ENCODE measurements at places on chromosomes 5 and 9. TPM values are rescaled to one million over a fixed set of nuclear protein-coding genes. Genes with fewer than 3 reads are reported as not detected.

USP20 gene
- total RNA-seq: 25.2 TPM

PRLR gene
- total RNA-seq: 0.51 TPM

SAXO1 gene
- 0.15 TPM for total RNA-seq

TAF11L10 gene
- not detected for total RNA-seq

HRCT1 gene
- total RNA-seq: not detected

HTR1A gene
- total RNA-seq: not detected

MCTP1 gene
- 2.9 TPM for total RNA-seq

NOXA1 gene
- total RNA-seq: 0.65 TPM

GRCh38 chr9:112097712-112098688 is 77.1 kb downstream of the SUSD1 start:
- peak overlapping the region; percentile 4 for H3K4me3 ChIP-seq
- no peak overlapping the region for H3K27ac ChIP-seq
- peaks cover 11% of the 10 kb centered on the region for H3K4me1 ChIP-seq
- H3K27me3 ChIP-seq: no peaks in the 10 kb centered on the region
- H3K36me3 ChIP-seq: no peaks in the 10 kb centered on the region
- DNase-seq: peak; percentile 91

- H3K27ac ChIP-seq: no peak overlapping the region
- H3K4me3 ChIP-seq: no peak overlapping the region
- no peaks in the 10 kb centered on the region for H3K4me1 ChIP-seq
- DNase-seq: no peak
Measured at GRCh38 chr5:80895523-80895922, 64.6 kb upstream of the RASGRF2 start.

DNA sequence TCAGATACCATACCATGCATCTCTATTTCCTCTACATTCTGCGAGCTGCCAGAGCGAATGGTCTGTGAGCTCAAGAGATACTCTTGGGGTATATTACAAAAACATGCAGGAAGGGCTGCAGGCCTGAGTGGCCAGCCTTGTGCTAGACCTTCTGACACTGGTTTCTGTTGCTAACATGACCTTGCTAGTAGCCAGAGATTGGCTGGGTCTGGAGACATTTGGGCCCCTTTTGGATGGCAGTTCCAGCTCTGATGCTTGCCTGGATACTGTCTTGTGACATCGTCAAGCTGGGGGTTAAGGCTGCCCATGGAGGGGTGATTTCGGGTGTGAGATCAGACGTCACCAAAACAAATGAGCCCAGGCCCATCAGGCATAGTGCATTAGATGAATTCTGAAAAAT is 56.1 kb upstream of the FSTL4 start:
- no peaks in the 10 kb centered on the region for H3K36me3 ChIP-seq
- no peak overlapping the region for H3K27ac ChIP-seq
- no peak overlapping the region for H3K4me3 ChIP-seq
- H3K27me3 ChIP-seq: no peaks in the 10 kb centered on the region

DNA sequence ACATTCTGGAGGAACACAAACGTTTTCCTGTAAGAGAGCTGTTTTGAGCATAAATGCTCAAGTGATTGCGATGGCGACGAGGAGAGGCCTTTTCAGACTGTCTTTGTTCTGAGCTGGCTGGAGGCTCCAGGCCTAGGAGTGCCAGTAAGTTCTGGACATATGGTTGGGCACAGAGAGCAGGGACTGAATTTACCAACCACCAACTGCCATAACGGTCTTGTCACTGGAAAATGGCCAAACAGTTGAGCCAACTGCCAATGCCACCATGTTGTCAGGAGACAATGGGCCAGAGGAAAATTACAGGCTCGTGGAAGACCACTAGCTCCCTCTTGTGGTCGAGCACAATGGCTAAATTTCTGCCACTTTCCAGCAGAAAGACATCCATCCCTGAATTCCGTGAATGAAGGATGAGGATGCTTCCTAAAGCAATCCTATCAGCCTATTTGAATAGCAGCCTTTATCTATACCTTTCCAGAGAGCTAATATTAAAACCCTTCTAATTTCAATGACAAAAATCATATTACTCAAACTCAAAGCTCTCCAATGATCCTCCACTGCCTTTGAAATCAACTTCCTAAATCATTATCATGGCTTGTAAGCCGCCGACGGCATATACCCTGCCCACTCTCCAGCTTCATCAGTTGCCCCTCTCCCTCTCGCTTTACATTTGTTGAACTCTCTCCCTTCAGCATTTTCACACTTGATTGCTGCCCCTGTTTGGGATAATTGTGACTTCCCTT is 66.9 kb upstream of the GLIS3 start:
- H3K36me3 ChIP-seq: no peaks in the 10 kb centered on the region
- no peak overlapping the region for H3K27ac ChIP-seq
- no peaks in the 10 kb centered on the region for H3K27me3 ChIP-seq
- no peak overlapping the region for H3K4me3 ChIP-seq

- DNase-seq: peak; percentile 56
- H3K27ac ChIP-seq: no peak overlapping the region
- no peak overlapping the region for H3K4me3 ChIP-seq
- H3K36me3 ChIP-seq: no peaks in the 10 kb centered on the region
- H3K27me3 ChIP-seq: no peaks in the 10 kb centered on the region
Measured at GRCh38 chr5:172370648-172371545, 83.4 kb downstream of the SH3PXD2B start.

GRCh38 chr9:107067739-107068416 is 204.9 kb downstream of the ZNF462 start:
- peaks cover 10% of the 10 kb centered on the region for H3K4me1 ChIP-seq
- no peak overlapping the region for H3K4me3 ChIP-seq
- no peaks in the 10 kb centered on the region for H3K36me3 ChIP-seq
- no peak for DNase-seq
- H3K27me3 ChIP-seq: no peaks in the 10 kb centered on the region

GRCh38 chr5:66629446-66629845 is 33.3 kb downstream of the MAST4 start:
- H3K4me1 ChIP-seq: peaks cover 12% of the 10 kb centered on the region
- no peak overlapping the region for H3K27ac ChIP-seq
- H3K27me3 ChIP-seq: no peaks in the 10 kb centered on the region

DNA sequence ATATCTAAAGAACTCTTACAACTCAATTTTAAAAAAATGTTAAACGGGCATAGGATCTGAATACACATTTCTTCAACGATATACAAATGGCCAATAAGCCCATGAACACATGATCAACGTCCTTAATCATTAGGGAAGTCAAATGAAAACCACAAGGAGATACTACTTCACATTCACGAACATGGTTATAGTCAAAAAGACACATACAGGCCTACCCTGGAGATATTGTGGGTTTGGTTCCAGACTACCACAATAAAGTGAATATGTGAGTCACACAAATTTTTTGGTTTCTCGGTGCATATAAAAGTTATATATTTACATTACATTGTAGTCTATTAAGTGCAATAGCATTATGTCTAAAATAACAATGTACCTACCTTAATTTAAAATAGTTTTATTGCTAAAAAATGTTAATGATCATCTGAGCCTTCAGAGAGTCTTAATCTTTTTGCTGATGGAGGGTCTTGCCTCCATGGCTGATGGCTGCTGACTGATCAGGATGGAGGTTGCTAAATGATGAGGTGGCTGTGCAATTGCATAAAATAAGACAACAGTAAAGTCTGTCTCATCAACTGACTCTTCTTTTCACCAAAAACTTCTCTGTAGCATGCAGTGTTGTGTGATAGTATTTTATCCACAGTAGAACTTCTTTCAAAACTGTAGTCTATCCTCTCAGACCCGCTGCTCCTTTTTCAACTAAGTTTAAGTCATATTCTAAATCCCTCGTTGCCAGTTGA is 15.1 kb downstream of the AK3 start:
- no peaks in the 10 kb centered on the region for H3K27me3 ChIP-seq
- no peak overlapping the region for H3K4me3 ChIP-seq
- no peak overlapping the region for H3K27ac ChIP-seq
- H3K36me3 ChIP-seq: no peaks in the 10 kb centered on the region
- DNase-seq: no peak

DNA sequence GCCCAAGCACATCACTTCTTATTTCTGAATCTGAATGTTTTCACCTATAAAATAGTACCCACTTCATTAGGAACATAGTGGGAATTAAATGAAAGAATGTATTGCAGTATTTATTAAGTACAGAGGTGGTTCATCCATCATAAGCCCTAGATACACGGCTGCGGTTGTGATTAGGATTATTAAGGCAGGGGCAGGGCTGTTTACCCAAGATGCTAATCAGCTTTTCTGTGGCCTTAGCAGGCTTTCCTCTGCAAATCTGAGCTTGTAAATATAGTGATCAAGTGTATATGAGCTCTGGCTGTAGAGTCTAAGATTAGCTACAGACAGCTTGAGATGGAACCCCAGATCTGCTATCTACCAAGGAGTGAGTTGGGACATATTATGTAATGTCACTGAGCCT is 124.1 kb upstream of the ADRA1B start:
- H3K27ac ChIP-seq: no peak overlapping the region
- no peak for DNase-seq
- peaks cover 7% of the 10 kb centered on the region for H3K4me1 ChIP-seq
- H3K4me3 ChIP-seq: no peak overlapping the region
- H3K27me3 ChIP-seq: no peaks in the 10 kb centered on the region
- no peaks in the 10 kb centered on the region for H3K36me3 ChIP-seq

GRCh38 chr9:115386963-115387770 is 269.2 kb upstream of the TNC start:
- no peak for DNase-seq
- H3K27me3 ChIP-seq: no peaks in the 10 kb centered on the region
- H3K4me1 ChIP-seq: no peaks in the 10 kb centered on the region
- no peak overlapping the region for H3K4me3 ChIP-seq
- no peaks in the 10 kb centered on the region for H3K36me3 ChIP-seq
- H3K27ac ChIP-seq: no peak overlapping the region

DNA sequence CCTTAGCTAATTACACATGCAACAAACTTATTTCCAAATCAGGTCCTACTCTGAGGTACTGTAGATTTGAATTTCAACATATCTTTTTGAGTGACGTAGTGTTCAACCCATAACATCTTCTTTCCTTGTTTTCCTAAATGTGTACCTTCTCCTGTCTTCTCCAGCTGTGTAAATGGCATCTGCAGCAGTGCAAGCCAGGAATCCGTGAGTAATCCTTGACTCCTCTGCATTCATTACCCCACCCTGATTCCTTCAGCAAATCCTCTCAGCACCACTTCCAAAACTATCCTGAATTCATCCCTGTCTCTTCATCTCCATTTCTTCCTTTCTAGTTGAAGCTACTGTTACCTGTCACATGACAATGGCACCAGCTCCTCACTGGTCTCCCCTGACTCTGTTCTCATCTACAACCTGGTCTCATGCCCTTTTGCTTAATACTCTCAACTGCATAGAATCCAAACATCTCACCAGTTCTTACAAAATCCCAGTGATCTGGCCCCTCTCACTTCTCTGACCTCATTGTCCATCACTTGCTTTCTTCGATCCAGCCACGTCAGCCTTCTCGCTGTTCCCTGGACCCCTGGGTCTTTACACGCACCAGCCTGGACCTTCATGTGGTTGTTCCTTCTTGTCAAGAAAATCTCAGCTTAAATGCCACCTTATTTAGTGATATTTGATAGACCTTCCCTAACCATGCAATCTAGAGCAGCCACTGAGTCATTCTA is 14.6 kb upstream of the TRAF1 start:
- H3K36me3 ChIP-seq: no peaks in the 10 kb centered on the region
- H3K27ac ChIP-seq: no peak overlapping the region

DNA sequence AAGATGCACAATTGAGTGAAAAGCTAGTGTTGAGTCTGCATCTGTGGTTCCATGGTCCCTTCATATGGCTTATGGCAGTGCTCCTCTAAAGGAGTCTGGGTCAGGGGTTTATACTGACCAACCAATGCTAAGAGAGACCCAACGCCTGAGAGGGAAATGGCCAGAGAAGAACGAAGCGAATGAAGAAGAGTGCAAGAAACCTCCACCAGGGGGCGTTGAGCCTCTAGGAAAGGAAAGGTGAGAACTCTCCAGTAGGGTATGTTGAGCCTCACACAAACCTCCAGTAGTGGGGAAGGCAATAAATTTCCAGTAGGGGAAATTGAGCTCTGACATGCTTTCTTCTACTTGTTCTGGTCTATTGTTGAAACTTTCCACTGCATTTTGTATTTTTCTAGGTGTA is 470.6 kb downstream of the PRDM9 start:
- no peaks in the 10 kb centered on the region for H3K36me3 ChIP-seq
- no peak overlapping the region for H3K4me3 ChIP-seq
- no peaks in the 10 kb centered on the region for H3K4me1 ChIP-seq
- no peaks in the 10 kb centered on the region for H3K27me3 ChIP-seq
- DNase-seq: peak; percentile 83
- no peak overlapping the region for H3K27ac ChIP-seq

GRCh38 chr5:36442796-36443195 is 141.1 kb upstream of the RANBP3L start:
- peaks cover 5% of the 10 kb centered on the region for H3K4me1 ChIP-seq
- H3K27me3 ChIP-seq: no peaks in the 10 kb centered on the region
- no peak for DNase-seq
- H3K27ac ChIP-seq: peak overlapping the region; percentile 31

- H3K27me3 ChIP-seq: no peaks in the 10 kb centered on the region
- peaks cover 40% of the 10 kb centered on the region for H3K4me1 ChIP-seq
- peak; percentile 69 for DNase-seq
- H3K4me3 ChIP-seq: no peak overlapping the region
- peak overlapping the region; percentile 81 for H3K27ac ChIP-seq
- H3K36me3 ChIP-seq: peaks cover 1% of the 10 kb centered on the region
Measured at GRCh38 chr5:147290261-147290660, 55.4 kb downstream of the STK32A start.

DNA sequence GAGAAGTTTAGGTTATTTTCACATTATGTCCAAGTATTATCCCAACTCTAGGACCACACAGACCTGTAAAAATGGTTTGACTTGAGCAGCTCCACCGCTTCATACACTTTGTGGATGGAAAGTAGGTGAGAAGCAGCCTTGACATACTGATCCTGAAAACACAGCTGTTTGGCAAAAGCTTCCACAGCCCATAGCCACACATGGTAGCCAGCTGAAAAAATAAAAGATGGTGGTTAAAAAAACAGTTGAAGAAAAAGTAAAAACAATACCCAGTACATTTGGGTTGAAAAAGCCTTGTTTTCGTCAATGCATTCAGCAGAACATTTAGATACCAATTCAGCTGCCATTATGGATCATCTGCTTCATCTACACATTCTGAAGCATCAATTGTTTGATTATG is 36.7 kb downstream of the GEMIN5 start:
- no peak for DNase-seq
- no peak overlapping the region for H3K27ac ChIP-seq
- H3K4me1 ChIP-seq: no peaks in the 10 kb centered on the region
- H3K4me3 ChIP-seq: no peak overlapping the region

DNA sequence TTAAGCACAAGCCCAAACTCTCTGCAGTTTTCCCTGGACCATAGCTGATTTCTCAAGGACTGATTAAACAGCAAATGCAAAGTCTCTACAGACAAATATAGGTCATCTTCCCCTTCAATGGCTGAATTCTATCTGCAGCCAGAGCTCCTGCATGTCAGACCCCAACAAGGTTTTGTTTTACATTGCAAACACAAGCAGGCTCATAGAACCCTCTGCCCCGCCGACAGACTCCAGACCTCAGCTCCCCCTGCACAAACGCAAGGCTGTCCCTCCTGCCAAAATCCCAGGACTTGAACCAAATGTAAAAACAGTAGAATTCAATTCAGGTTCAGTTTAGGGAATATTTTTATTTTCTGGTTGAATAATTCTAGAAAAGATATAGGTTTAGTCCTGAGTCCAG is 526.7 kb upstream of the TRPC7 start:
- H3K4me3 ChIP-seq: peak overlapping the region; percentile 28
- no peaks in the 10 kb centered on the region for H3K36me3 ChIP-seq
- H3K27me3 ChIP-seq: no peaks in the 10 kb centered on the region
- peak; percentile 12 for DNase-seq
- H3K27ac ChIP-seq: peak overlapping the region; percentile 79

All from neural progenitor cell (in vitro differentiated cells).